Epithelial cell of proximal tubule (primary cell): ENCODE measurements at places on chromosomes 2 and 18. TPM values are rescaled to one million over a fixed set of nuclear protein-coding genes. Genes with fewer than 3 reads are reported as not detected.

Gene RAB3GAP1
- total RNA-seq, result 23.9 and 25.4 TPM in 2 replicates

Gene CAPN14
- total RNA-seq, result 0.14 and 0.46 TPM in 2 replicates

Gene SCN2A
- under 0.01 and 0.07 TPM in 2 replicates for total RNA-seq

Gene CD207
- total RNA-seq, result not detected in 2 replicates

Gene ALPG
- total RNA-seq, result not detected in 2 replicates

Gene MPP4
- 1.0 TPM in 1 of 2 replicates, not detected in the other for total RNA-seq

Gene TMEFF2
- not detected in 2 replicates for total RNA-seq

Gene RESP18
- not detected in 2 replicates for total RNA-seq

Gene HOXD10
- total RNA-seq, result 14.3 and 18.8 TPM in 2 replicates

Gene MRPS9
- 34.7 and 40.4 TPM in 2 replicates for total RNA-seq

Gene UPP2
- not detected in 2 replicates for total RNA-seq

Gene RNF138
- total RNA-seq, result 15.5 and 41.9 TPM in 2 replicates

Gene SERPINB12
- not detected in 2 replicates for total RNA-seq

Gene CRYGD
- not detected in 2 replicates for total RNA-seq

Gene ZDBF2
- total RNA-seq, result 2.9 and 6.4 TPM in 2 replicates
